ENCODE measurements at places on chromosomes 12 and 14.

- H3K36me3 ChIP-seq = no peaks in the 10 kb centered on the region
- H3K27ac ChIP-seq = no peak overlapping the region
- H3K4me1 ChIP-seq = peaks cover 42% of the 10 kb centered on the region
- no peaks in the 10 kb centered on the region for H3K27me3 ChIP-seq
Measured at GRCh38 chr12:91271185-91271584, 88.6 kb upstream of the DCN start.

DNA sequence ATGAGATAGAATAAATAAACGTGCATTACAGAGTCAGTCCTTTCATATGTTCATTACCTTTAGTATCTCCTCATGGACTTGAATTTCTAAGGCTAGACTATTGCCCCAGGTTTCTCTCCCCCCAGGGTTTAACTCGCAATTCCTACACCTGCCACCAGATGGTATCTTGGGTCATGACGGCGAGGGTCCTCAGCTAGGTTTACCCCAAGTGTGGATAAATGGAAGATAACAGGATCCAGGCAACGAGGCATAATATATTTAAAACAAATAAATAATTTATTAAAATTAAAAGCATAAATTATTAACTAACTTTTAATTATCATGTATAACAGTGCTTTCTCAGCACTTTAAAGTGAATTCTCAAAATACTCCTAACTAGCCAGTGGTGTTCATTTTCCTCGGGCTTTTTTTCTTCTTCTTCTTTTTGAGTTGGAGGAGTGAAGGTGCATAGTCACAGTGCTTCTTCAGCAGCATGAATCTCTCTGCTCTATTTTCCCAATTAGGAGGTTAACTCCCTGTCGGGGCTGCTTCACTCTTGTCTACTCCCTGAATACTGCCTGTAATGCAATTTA is 243.5 kb upstream of the CAND1 start:
- H3K27me3 ChIP-seq = no peaks in the 10 kb centered on the region
- H3K27ac ChIP-seq = no peak overlapping the region
- peak; percentile 59 for DNase-seq
- no peak overlapping the region for H3K4me3 ChIP-seq

- H3K36me3 ChIP-seq = no peaks in the 10 kb centered on the region
- no peak overlapping the region for H3K27ac ChIP-seq
- no peak overlapping the region for H3K4me3 ChIP-seq
- no peak for DNase-seq
- H3K27me3 ChIP-seq = no peaks in the 10 kb centered on the region
Measured at GRCh38 chr12:58186914-58187313, 245.5 kb downstream of the ATP23 start.

- no peaks in the 10 kb centered on the region for H3K36me3 ChIP-seq
- H3K4me3 ChIP-seq = no peak overlapping the region
- no peaks in the 10 kb centered on the region for H3K27me3 ChIP-seq
- no peak for DNase-seq
- H3K27ac ChIP-seq = no peak overlapping the region
Measured at GRCh38 chr14:54189333-54189732, 207.5 kb upstream of the CDKN3 start.

- H3K4me3 ChIP-seq = no peak overlapping the region
- no peaks in the 10 kb centered on the region for H3K36me3 ChIP-seq
- H3K27me3 ChIP-seq = no peaks in the 10 kb centered on the region
- H3K27ac ChIP-seq = no peak overlapping the region
Measured at GRCh38 chr12:121992059-121992879, 29.4 kb upstream of the BCL7A start.

DNA sequence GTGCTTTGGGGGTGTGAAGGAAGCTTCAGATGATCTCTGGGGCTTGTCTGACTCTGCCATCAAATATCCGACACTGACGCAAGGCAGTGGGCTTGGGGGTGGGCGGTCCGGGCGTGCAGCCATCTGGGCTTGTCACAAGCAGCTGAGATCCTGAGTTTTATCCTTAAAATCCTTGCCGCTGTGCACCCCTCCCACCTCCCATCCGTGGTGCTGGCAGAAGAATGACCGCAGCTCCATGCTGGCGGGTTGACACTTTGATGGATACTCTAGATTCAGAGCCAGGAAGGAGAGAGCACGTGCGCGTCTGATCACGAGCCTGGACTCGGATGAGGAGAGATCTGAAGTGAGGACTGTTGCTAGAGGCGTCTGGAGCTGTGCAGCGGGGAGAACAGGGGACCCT is 3.0 kb downstream of the ZFYVE21 start:
- peaks cover 21% of the 10 kb centered on the region for H3K4me1 ChIP-seq
- no peak overlapping the region for H3K27ac ChIP-seq
- no peaks in the 10 kb centered on the region for H3K36me3 ChIP-seq
- no peak for DNase-seq
- no peaks in the 10 kb centered on the region for H3K27me3 ChIP-seq
- H3K4me3 ChIP-seq = no peak overlapping the region

GRCh38 chr12:46554460-46554859 is 181.9 kb upstream of the SLC38A2 start:
- no peaks in the 10 kb centered on the region for H3K27me3 ChIP-seq
- no peaks in the 10 kb centered on the region for H3K4me1 ChIP-seq
- no peak overlapping the region for H3K4me3 ChIP-seq
- no peak for DNase-seq
- H3K27ac ChIP-seq = no peak overlapping the region

DNA sequence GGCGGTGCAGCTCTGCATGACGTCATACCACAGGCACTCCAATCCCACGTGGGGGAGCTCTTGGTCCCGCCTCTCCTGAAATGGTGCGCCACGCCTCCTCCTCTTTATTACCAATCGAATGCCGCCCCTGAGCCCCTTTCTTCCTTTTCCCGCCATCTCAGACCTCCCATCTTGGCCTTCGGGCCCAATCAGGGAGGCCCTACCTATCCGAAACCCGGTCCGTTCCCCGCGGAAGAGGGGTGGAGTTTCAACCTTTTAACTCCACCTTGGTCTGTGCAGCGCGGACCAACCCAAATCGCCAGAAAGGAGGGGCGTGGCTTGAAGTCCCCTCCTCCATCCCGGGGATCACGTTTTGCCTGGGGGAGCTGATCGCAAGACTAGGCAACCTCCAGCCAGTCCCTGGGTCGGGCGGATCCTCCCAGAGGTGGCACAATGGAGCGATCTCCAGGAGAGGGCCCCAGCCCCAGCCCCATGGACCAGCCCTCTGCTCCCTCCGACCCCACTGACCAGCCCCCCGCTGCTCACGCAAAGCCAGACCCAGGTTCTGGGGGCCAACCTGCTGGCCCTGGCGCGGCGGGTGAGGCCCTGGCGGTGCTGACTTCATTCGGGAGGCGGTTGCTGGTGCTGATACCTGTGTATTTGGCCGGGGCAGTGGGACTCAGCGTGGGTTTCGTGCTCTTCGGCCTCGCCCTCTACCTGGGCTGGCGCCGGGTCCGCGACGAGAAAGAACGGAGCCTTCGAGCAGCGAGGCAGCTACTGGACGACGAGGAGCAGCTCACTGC is at the start of gene ESYT1:
TSS of gene ESYT1 (plus strand) at position 380 of the 782 bp plus-strand sequence. CDS start at position 433, 53 bp downstream.
- peak within 1 kb of the TSS; percentile 88 for H3K4me3 ChIP-seq
- H3K27me3 ChIP-seq = no peaks in the 10 kb centered on the region
- H3K36me3 ChIP-seq = no peaks in the 10 kb centered on the region
- peak; percentile 100 for DNase-seq
- peak within 1 kb of the TSS; percentile 95 for H3K27ac ChIP-seq
- H3K4me1 ChIP-seq = peaks cover 18% of the 10 kb centered on the region

- no peaks in the 10 kb centered on the region for H3K27me3 ChIP-seq
- no peak for DNase-seq
- H3K36me3 ChIP-seq = no peaks in the 10 kb centered on the region
Measured at GRCh38 chr12:103901518-103902173, 28.6 kb upstream of the HSP90B1 start.

DNA sequence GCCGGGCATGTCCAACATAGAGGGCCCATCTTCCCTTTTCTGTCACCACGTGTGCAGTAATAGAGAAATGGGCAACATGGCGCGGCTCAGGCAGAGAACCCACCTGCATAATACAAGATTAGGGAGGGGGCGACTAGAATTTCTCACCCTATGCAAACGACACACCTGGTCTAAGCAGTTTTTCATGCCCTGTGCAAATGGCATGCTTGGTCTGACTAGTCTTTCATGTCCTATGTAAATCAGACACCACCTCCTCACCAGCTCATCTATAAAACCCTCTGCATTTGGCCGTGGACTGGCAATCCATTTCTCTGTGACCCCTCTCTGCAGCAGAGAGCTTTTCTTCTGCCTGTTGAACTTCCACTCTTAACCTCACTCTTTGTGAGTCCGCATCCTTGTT is 180.2 kb upstream of the PZP start:
- no peak for DNase-seq
- no peaks in the 10 kb centered on the region for H3K27me3 ChIP-seq
- no peak overlapping the region for H3K4me3 ChIP-seq
- no peaks in the 10 kb centered on the region for H3K36me3 ChIP-seq

DNA sequence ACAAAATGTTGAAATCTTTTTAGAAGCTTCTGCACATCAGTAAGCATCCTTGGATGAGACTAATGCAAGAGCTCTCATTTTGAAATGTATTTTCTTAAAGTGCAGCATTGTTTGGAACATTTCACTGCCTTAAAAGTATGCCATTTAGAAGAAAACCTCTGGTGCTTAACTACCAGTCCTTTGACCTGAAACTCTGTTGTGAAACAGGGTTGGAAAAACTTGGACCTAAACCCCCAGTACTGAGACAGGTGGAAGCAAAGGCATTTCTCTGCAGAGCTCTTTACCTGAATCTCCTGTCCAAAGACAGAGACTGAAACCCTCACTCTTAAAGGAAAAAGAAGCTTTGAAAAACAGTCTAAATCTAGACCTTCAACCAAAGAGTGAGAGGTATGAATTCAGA is 207.2 kb downstream of the NUBPL start:
- no peak for DNase-seq
- H3K27ac ChIP-seq = no peak overlapping the region
- no peaks in the 10 kb centered on the region for H3K27me3 ChIP-seq
- H3K36me3 ChIP-seq = no peaks in the 10 kb centered on the region

- H3K27ac ChIP-seq = no peak overlapping the region
- no peaks in the 10 kb centered on the region for H3K27me3 ChIP-seq
- DNase-seq = no peak
- no peaks in the 10 kb centered on the region for H3K4me1 ChIP-seq
Measured at GRCh38 chr12:131466306-131466705, 244.6 kb upstream of the SFSWAP start.

GRCh38 chr12:75881920-75882319 is 149.7 kb downstream of the PHLDA1 start:
- no peaks in the 10 kb centered on the region for H3K27me3 ChIP-seq
- H3K27ac ChIP-seq = no peak overlapping the region
- H3K4me3 ChIP-seq = no peak overlapping the region
- H3K36me3 ChIP-seq = no peaks in the 10 kb centered on the region
- H3K4me1 ChIP-seq = peaks cover 25% of the 10 kb centered on the region

- H3K27me3 ChIP-seq = no peaks in the 10 kb centered on the region
- no peak for DNase-seq
- H3K4me3 ChIP-seq = no peak overlapping the region
- no peaks in the 10 kb centered on the region for H3K36me3 ChIP-seq
- H3K4me1 ChIP-seq = no peaks in the 10 kb centered on the region
Measured at GRCh38 chr12:50953047-50953446, 703 bp downstream of the HIGD1C start.

- H3K4me1 ChIP-seq = peaks cover under 1% of the 10 kb centered on the region
- no peaks in the 10 kb centered on the region for H3K27me3 ChIP-seq
- H3K36me3 ChIP-seq = no peaks in the 10 kb centered on the region
- DNase-seq = no peak
Measured at GRCh38 chr12:943051-943450, 6.4 kb downstream of the RAD52 start.

DNA sequence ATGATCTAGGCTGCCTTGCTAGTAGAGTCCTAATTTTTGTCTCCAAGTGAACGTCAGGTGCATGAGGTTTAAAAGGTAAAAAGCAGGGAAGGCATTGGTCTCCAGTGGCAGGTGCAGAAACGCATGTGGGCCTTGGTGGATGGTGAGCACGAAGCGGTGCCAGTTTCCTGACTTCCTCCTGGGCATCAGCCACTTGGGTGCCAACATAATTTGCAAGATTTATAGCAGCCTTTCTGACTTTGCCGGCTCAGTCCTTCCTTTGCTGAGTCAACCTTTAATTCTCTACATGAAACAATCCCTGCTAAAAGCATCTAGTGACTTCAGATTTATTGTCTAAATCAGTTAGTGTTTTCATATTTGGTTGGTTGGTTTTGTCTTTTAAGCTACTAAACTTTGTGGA is 355.7 kb upstream of the TMEM132C start:
- H3K27me3 ChIP-seq = no peaks in the 10 kb centered on the region
- H3K27ac ChIP-seq = no peak overlapping the region
- DNase-seq = no peak
- H3K4me3 ChIP-seq = no peak overlapping the region
- H3K4me1 ChIP-seq = no peaks in the 10 kb centered on the region

GRCh38 chr12:8687846-8688601 is 9.8 kb upstream of the RIMKLB start:
- H3K4me1 ChIP-seq = peaks cover 37% of the 10 kb centered on the region
- H3K27me3 ChIP-seq = no peaks in the 10 kb centered on the region
- peak; percentile 26 for DNase-seq
- H3K27ac ChIP-seq = no peak overlapping the region

- H3K27me3 ChIP-seq = no peaks in the 10 kb centered on the region
- no peaks in the 10 kb centered on the region for H3K36me3 ChIP-seq
- H3K4me3 ChIP-seq = no peak overlapping the region
Measured at GRCh38 chr14:91929700-91930099, 17.8 kb downstream of the FBLN5 start.

DNA sequence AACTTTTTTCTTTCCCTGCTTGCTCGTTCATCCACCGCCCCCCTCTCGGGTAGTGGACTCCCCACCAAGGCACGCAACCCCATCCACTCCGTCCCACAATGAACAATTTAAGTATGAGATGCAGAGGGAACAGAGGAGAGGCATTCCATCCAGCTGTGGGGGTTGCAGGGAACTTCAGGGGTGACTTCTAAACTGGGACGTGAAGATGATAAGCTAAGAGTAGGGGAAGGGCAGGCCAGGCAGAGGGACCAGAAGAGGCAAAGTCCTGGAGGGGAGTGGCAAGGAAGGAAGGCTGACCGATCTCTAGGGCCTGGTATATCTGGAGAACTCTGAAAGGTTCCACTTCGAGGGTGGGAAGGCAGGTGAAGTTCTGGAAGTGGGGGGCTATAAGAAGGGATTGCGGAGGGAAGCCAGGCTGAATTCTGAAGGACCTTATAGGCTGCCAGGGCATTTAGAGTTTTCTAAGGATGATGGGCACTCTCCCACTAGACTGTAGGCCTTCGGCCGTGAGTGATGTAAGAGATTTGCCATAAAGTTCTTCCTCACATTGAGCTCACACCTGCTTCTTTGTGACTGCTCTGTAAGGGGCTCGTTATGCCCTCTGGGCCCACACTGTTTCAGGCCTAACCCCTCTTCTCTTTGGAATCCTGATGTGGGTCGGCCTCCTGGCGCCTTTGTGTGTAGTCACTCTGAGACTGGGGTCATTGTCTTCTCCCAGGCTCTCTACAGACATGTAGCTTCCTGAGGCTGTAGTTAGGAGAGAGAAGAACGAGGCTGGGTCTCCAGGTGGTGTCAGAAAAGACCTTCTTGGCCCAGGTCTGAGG is 12.1 kb downstream of the NFATC4 start:
- H3K27ac ChIP-seq = peak overlapping the region; percentile 53
- H3K27me3 ChIP-seq = no peaks in the 10 kb centered on the region
- no peaks in the 10 kb centered on the region for H3K36me3 ChIP-seq
- peak; percentile 48 for DNase-seq
- no peak overlapping the region for H3K4me3 ChIP-seq

All from neural progenitor cell (in vitro differentiated cells).